ENCODE measurements at places on chromosomes 5 and 9.

- peak; percentile 74 for DNase-seq
Measured at GRCh38 chr9:133188006-133188842, 20.8 kb downstream of the OBP2B start.

- DNase-seq, result no peak
Measured at GRCh38 chr5:107184066-107184465, 486.7 kb downstream of the EFNA5 start.

GRCh38 chr5:134046801-134047686 lies 42.3 kb upstream of the VDAC1 start:
- DNase-seq, result no peak

DNA sequence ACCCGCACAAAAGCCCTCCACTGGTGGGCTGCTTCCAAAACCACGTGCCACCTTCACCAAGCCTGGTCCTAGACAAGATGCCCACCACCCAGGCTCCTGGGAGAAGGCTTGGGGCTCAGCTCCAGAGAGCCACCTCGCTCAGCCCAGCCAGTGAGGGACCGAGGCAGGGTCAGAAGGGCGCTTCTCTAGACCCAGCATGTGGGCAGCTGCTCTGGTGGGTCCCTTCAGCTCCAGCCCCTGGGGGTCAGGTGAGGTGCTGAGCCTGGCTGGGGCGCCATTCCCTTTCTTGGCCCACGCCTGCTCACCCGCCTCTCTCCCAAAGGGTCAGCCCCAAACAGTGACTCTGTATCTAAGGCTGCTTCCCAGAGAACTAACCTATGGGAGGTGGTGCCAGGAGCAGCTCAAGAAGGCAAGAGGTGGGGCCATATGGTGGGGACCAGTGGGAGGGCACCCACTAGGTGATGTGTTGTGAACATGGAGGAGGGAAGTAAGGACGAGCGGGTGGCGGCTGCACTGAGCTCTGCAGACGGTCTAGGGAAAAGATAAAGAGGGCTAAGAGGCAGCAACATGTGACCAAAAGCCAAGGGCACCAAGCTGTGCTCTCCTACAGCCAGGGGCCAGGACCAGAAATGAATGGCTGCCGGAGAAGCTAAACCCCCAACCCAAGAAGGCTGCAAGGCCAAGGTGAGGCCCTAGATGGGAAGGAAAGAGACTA lies 79.3 kb downstream of the CAMSAP1 start:
- no peak for DNase-seq

DNA sequence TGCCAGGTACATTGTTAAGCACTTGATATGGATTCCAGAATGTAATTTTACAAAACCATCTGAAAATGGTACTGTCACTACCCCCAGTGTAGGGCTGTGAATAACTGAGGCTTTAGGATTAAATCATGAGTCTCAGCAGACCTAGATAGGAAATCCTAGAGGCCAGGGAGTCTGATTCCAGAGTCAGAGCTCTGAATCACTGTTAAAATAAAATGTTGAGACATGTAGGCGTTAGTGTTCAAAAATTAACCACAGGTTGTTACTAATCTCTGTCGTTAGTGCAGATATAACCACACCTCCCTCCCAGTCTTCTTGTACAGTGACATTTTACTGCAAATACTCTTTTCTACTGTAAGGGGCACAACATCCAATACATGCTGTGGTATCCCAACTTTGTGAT lies 1828.8 kb downstream of the MAT2B start:
- no peak for DNase-seq

GRCh38 chr9:115373000-115373709 lies 255.2 kb upstream of the TNC start:
- no peak for DNase-seq

- DNase-seq, result no peak
Measured at GRCh38 chr5:178996156-178996555, 1.0 kb upstream of the GRM6 start.

DNA sequence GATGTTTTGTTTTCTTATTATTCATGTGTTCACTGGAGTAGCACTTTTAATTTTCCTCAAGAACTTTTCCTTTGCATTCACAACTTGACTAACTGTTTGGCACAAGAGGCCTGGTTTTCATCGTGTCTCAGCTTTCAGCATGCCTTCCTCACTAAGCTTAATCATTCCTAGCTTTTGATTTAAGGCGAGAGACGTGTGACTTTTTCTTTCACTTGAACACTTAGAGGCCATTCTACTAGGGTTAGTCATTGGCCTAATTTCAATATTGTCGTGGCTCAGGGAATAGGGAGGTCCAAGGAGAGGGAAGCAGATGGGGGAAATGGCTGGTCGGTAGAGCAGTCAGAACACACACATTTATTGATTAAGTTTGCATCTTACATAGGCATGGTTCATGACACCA lies 94.0 kb downstream of the ZNF462 start:
- DNase-seq, result no peak

- DNase-seq, result peak; percentile 62
Measured at GRCh38 chr9:126915846-126916543, 1.4 kb downstream of the RALGPS1 start.

DNA sequence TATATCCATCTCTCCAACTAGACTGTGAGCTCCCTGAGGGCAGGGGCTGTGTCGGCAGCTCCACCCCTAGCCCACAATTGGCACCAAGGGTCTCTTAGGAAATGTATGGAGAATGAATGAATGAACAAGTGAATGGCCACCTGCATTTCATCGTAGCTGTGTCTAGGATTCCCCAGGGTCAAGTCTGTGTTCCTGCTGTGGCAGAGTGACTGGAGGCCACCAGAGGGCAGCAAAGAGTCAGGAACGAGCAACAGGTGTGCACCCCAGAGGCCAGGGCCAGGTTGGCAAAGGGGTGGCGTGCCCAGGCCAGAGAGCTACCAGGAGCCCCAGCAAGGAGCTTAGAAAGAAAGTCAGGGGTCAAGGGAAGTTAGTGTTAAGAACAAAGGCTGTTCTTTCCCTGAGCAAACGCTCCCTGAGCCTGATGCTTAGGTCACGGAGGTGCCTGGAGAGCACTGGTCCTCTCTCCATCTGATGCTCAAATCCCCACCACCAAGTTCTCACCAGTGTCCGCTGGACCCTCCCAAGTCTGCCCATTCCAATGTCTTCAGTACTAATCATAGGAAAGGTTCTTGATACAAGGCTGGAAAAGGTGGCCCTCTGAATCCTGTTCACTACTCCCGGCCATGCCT lies 160.7 kb downstream of the PAX5 start:
- DNase-seq, result peak; percentile 63

GRCh38 chr9:84945878-84946538 lies 276.5 kb downstream of the NTRK2 start:
- no peak for DNase-seq

DNA sequence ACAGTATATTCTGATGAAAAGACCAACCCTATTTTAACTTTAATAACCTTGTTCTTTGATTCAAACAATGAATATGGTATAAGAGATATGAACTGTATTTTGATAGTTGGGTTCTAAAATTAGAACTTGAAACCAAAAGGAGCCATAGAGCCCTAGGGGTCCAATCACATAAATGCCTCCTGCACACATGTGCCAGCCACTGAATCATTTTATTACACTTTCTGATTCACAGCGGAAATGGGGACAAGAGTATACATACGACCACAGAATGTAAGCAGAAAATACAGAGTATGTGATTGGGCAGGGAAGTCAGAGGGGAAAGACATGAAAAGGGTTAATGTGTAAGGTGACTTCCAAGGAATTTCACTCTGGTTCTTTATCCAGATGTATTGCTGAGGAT lies 1000.2 kb downstream of the NR2F1-AS1 start:
- DNase-seq, result no peak

DNA sequence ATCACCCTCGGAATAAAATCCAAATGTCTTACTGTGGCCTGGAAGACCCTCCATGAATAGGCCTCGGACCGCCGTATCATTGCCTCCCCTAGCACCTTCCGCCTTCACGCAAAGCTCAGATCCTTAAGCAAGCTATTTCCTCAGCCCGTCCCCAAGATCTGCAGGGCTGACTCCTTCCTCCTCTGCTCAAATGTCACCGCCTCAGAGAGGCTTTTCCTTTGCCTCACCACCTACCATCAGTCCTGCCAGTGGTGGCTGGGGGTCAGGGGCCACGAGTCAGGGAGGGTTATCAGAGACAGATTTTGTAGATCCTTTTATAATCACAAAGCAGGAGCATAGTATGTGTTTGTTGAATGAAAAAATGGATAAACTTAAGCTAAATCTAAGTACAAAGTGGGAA lies 74.4 kb upstream of the KIF2A start:
- no peak for DNase-seq
